Activated gamma-delta T cell (primary cell): ENCODE measurements at places on chromosomes 16 and 17.

GRCh38 chr16:50012182-50012581 is 12.8 kb upstream of the CNEP1R1 start:
- no peak for DNase-seq

DNA sequence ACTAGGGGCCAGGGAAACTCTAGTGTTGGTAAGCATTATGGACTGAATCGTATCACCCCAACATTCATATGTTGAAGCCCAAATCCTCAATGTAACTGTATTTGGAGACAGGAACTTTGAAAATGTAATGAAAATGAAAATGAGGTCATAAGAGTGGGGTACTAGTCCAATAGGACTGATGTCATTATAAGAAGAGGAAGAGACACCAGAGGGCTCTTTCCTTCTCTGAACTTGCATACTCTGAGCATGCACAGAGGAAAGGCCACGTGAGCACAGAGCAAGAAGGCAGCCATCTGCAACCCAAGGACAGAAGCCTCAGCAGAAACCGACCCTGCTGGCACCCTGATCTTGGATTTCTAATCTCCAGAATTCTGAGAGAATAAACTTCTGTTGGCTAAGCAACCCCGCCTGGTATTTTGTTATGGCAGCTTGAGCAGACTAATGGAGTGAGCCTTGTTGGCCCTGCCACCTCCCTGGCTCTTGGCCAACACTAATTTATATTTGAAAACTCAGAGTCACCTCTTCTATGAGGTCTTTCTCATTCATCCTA is 273.4 kb downstream of the NTN1 start:
- no peak for DNase-seq

DNA sequence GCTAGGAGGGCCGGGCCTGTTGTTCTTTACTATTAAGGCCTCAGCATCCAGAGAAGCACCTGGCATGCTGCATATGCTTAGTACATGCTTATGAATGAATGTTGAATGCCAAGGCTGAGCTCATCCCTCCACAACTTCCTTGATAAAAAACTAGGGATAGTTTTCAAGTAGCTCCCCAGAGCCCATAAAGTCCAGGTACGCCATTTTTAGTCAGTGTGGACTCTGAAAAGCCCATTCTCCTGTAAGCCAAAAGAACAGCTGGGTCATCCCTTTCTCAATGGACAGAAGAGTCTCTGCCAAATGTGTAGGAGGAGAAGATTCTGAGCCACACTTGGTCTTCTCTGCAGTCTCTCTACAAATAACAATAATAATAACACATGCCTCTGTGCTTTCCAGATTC is 8.9 kb upstream of the ITGB3 start:
- DNase-seq, result no peak

- no peak for DNase-seq
Observed at GRCh38 chr17:59619035-59619297, 729 bp upstream of the CLTC start.

DNA sequence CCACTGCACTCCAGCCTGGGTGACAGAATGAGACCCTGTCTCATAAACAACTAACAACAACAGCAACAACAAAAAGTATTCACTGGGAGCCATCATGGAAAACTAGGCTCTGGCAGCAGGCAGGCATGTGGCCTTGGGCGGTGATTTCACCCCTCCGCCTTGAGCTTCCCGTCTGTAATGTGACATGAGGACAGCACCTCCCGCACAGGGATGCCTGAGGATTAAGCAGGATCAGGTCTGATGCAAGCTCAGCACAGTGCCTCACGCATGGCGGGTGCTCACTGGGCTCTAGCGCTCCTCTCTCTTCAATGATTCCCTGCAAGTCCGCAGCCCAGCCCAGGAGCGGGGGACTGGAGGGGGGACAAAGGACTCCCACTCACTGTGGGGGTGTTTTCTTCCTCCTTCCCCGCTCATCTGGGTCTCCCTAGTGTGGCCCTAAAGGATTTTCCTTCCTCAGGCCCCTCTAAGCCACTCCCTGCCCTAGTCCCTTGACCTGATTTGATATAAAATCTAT is 2.8 kb downstream of the PLCD3 start:
- no peak for DNase-seq

- no peak for DNase-seq
Observed at GRCh38 chr16:53991754-53992378, 287.9 kb downstream of the FTO start.

- no peak for DNase-seq
Observed at GRCh38 chr16:20774703-20775362, 11.0 kb downstream of the ACSM3 start.

DNA sequence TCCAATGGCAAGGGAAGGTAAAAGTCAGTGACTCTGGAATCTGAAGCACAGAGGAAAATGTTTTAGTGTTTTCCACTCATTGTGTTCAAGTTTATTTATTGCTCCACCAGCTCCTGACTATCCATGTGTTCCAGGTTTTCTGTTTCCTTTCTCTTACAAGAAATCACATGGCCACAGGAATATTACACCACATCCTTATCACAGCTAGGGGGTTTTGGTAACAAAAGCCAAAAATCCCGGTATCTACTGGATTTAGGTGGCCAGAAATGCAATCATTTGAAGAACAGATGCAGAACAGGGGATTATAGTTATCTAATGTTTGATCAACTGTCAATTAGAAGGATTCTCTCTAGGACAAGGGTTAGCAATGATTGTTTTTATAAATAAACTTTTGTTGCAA is 47.9 kb downstream of the STH start:
- DNase-seq, result no peak
